ENCODE measurements at places on chromosomes 2 and 18.

- no peak for DNase-seq
Measured at GRCh38 chr2:189144700-189145211, 34.8 kb downstream of the COL5A2 start.

DNA sequence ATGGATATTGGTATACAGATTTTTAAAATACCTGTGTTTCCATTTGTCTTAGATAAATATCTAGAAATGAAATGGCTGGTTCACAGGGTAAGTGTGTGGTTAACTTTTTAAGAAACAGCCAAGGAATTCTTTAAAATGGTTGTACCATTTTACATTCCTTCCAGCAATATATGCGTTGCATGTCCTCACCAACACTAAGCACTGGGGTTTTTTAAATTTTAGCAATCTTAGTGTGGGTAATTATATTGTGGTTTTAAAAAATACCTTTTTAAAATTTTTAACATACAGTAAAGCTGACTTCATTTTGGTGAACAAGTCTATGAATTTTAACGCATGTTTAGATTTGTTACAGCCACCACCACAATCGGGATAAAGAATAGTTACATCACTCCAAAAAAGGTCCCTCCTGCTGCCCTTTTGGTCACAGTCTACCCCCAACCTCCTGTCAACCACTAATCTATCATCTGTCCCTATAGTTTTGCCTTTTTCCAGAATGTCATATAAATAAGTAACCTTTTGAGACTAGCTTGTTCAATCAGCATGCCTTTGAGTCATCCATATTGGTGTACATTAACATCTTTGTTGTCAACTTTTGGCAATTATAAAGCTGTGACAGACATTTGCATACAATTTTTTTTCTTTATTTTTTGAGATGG, 128.1 kb upstream of the MSTN start:
- DNase-seq = no peak

- DNase-seq = no peak
Measured at GRCh38 chr2:103525756-103526155, 763.9 kb downstream of the TMEM182 start.

GRCh38 chr2:154670083-154670482, 28.4 kb upstream of the KCNJ3 start:
- DNase-seq = no peak

GRCh38 chr18:9690418-9691188, 17.5 kb upstream of the RAB31 start:
- DNase-seq = no peak

GRCh38 chr2:39621596-39621995, 44.1 kb upstream of the TMEM178A start:
- DNase-seq = no peak

GRCh38 chr2:224650815-224651439, 65.2 kb downstream of the CCDC195 start:
- DNase-seq = peak; percentile 66

- no peak for DNase-seq
Measured at GRCh38 chr2:134283661-134284060, 29.8 kb downstream of the MGAT5 start.

DNA sequence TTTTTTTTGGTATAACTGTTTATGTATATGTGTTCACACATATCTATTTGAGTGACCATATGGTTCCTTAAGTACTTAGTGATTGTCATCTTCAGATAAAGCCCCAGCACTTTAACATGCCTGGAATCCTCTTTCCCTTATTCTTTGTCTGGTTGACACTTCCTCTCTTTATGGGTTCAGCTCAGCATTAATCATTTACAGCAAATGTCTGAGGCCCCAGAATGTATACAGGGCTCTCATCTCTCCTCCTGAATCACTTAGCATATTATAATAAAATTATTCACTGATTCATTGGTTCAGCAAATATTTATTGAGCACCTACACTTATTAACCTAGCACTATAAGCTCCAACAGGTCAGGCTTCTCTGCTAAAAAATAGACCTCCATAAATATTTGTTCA, 43.5 kb upstream of the CD28 start:
- no peak for DNase-seq

DNA sequence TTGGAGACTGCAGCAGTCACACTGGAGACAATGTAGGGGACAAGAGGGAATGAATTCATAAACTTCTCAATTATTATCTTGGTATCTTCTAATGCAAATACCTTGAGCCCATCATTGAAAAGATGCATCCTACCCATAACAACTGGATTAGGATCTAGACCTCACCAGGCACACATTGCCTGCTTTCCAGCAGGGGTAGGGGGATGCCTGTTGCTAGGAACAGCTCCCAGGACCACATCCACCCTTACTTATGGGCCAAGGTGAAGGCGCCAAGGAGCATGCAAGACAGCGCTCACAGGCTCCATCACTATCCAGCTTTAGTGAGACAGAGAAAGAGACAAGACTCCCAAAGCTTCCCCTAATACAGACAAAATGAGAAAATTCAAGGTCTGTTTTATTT, 24.4 kb downstream of the KCTD1 start:
- DNase-seq = no peak

GRCh38 chr2:135557530-135557929, 26.2 kb downstream of the R3HDM1 start:
- no peak for DNase-seq

DNA sequence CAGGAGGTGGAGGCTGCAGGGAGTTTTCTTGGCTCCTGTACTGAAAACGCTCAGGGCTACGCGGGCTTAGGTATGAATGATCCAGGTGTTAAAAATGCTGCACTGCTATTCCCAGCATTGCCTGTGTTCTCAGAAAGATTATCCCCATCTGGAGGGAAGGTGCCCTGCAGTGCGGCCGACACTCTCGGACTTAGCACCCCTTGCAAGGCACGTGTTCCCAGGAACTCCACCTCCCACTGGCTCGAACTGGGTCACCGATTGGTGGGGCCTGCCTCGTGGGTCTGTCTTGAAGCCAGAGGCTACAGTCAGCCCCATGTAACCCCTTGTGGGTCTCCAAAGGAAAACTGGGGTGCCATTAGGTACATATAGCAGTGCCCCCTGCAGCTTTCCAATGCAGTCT, 25.7 kb downstream of the ANO7 start:
- DNase-seq = no peak

GRCh38 chr2:210895132-210895531, 338.7 kb downstream of the CPS1 start:
- no peak for DNase-seq

- no peak for DNase-seq
Measured at GRCh38 chr2:219404291-219404910, 13.8 kb upstream of the DES start.

DNA sequence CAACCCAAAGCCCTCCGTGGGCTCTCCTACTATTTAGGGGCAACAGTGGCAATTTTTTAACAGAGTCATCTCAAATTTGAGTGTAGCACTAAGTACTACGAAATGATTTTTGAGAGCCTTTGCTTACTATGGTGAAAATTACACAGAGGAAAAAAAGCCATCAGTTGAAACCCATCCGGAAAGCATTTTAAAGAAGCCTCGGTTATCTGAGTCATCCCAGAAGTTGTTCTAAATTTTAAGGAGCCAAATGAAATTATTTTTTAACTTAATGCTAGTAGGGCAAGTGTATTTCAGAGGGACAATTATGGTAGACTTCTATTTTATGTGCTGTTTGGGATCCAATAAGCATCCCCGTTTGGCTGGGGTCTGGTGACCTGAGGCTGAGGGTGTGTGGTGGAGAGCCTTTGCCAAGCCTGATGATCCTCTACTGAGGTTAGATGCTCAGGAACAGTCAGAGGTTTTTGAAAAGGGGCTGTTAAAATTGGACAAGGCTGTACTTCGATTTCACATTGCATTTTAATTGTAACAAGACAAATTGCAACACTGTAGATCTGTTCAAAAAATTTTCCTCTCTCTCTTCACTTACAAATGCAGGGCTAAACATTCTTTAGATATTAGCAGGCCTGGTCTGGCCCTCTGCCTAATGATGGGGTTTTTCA, 47.0 kb downstream of the RAPGEF4 start:
- no peak for DNase-seq

- peak; percentile 17 for DNase-seq
Measured at GRCh38 chr2:214902286-214902685, 92.8 kb upstream of the BARD1 start.

DNA sequence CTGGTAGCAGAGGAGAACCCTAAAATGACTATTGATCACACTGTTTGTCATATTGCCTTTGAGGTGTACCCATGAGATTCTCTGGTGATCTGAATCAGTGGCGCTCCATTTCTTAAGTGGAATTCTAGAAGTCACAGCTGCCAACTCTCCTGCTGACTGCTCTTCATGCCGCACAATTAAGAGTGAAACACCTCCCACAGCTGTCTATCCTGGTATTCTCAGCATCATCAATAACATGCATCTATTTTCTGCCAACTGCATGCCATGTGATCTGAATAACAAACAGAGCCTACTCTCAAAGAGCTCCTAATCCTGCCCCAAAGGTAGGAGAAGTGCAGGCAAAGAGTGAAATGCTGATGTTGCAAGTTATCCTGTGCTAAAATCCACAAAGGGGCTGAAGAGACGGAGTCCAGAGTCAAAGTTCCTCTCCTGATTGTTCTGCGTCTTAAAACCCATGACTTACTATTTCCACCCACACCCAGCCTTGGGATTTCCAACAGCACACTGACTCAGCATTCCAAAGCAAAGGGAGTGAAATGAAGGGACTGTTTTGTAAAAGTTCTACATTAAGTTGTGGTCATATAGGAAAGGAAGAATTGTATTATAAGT, 13.7 kb upstream of the DAPL1 start:
- DNase-seq = no peak

- no peak for DNase-seq
Measured at GRCh38 chr2:28635191-28635611, 116.4 kb upstream of the PPP1CB start.

DNA sequence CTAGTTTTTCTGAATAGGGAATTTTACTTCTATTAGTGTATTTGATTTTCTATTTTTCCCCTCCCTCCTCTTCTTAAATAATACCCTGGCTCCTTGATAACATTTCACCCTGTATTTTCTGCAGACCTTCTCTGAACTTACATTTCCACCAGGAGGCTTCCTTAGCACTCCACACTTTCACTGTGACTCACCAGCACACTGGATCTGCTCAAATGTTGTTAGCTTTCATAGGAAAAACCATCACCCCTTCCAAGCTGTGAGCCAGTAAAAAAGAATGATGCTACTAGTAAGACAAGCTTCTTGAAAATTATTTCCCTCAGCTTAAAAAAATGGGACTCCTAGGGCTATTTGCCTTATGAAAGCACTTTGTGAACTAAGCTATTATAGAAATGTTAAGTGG, 16.1 kb downstream of the SUPT7L start:
- DNase-seq = no peak

DNA sequence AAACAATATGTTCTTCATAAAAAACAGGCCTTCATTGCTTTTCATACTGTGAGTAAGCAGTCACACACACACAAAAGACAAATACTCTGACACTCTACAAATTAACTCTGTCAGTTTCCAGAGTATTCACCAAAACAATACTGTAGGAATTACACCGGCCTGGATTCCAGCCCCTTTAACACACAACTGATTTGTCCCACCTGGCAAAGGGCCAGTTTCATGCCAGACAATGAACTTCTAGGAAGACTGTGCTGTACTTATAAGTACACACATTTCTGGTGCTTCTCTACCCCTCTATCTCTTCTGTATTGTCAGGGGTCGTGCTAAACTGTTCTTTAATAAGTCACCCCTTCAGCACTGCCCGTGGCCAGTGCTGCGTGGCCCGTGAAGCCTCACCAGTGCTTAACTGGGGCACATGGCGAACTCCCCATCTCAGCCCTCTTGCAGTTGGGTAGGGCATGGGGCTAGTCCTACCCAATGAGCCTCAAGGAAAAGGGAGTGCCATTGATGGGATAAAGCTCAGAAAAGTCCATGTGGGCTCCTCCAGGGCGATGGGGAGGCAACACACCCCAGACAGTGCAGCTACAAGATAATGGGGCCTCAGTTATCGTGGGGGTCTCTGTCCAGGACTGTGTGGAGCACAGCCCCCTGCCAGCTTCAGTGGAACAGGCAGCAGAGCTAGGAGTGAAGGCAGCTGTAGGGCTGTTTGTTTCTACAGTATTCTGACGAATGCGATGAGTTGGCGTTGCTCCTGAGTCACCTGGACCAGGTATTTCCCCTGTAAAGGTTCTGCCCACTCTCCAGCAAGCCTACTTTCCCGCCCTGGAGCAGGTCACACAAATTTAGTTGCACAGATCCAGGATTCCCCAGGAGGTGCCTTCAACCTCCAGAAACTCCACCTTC, 99.0 kb downstream of the SP3 start:
- DNase-seq = no peak

DNA sequence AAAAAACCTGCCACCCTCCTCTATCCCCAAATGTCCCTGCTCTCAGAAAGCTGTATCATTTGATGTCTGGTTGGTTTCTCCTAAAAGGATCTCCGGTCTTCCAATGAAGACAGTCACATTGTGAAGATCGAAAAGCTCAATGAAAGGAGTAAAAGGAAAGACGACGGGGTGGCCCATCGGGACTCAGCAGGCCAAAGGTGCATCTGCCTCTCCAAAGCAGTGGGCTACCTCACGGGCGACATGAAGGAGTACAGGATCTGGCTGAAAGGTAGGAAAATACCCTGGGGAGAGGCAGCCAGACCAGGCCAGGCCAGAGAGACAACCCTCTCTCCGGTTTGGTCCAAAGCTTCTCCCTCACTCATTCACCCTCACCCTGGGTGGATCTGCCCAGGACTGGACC, 10.3 kb downstream of the SLC14A2 start:
- no peak for DNase-seq

GRCh38 chr2:52970642-52971041, 797.0 kb upstream of the CHAC2 start:
- no peak for DNase-seq

- no peak for DNase-seq
Measured at GRCh38 chr2:202695166-202695565, 60.4 kb downstream of the FAM117B start.

GRCh38 chr2:54845514-54845913, 122.1 kb downstream of the EML6 start:
- DNase-seq = no peak

DNA sequence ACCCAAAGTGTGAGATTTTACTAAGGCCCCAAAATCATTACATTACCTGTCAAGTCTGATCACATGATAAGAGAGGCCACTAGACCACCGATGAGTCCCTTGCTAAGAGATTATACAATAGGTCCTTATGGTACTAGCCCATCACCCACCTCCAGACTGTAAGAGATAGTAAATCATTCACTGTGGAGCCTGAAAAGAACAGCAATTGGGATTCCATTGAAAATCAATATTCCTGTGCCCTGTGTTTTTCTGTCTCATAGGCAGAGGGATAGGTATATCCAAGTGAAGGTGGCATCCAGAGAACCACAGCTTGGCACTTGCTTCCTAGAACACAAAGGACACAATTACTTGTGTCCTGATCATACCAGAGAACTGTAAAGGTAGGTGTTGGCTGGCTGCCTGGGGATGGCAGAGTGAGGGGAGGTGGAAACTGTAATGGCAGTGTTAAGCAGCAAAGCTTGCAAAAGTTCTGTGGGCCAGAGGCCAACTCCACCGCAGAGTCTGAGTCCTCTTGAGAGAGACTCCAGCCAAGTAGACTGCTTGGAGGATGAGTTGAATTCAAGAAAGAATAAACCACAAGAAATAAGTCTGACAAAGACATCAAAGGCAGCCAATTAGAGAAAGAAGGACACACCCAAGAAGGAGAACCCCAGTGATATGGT, 102.0 kb upstream of the PIEZO2 start:
- DNase-seq = no peak
